Naive thymus-derived CD8-positive, alpha-beta T cell (primary cell): ENCODE measurements at places on chromosomes 6 and 20. TPM values are rescaled to one million over a fixed set of nuclear protein-coding genes. Genes with fewer than 3 reads are reported as not detected.

Gene PAX1
- not detected for polyA plus RNA-seq

Gene TCP11
- not detected for polyA plus RNA-seq

Gene MYL9
- polyA plus RNA-seq, result 0.05 TPM

Gene FAM209B
- polyA plus RNA-seq, result not detected

Gene HMGCLL1
- polyA plus RNA-seq, result not detected

Gene VSTM2L
- polyA plus RNA-seq, result not detected

Gene TAAR6
- polyA plus RNA-seq, result not detected

Gene XRN2
- polyA plus RNA-seq, result 77.3 TPM

Gene CAP2
- polyA plus RNA-seq, result not detected

Gene LGSN
- polyA plus RNA-seq, result not detected

Gene ECT2L
- polyA plus RNA-seq, result 0.05 TPM

GRCh38 chr6:161379834-161380582, 106.1 kb upstream of the AGPAT4 start:
- DNase-seq, result no peak

GRCh38 chr6:154594496-154595198, 84.2 kb upstream of the CNKSR3 start:
- no peak for DNase-seq

- peak; percentile 36 for DNase-seq
Measured at GRCh38 chr6:88870717-88871330, 92.6 kb downstream of the RNGTT start.

- DNase-seq, result no peak
Measured at GRCh38 chr20:24469116-24469893, at the start of gene SYNDIG1. Gene SYNDIG1, plus strand, starts transcription at chr20:24469629. Its CDS starts 73,469 bp downstream, at chr20:24543098.

DNA sequence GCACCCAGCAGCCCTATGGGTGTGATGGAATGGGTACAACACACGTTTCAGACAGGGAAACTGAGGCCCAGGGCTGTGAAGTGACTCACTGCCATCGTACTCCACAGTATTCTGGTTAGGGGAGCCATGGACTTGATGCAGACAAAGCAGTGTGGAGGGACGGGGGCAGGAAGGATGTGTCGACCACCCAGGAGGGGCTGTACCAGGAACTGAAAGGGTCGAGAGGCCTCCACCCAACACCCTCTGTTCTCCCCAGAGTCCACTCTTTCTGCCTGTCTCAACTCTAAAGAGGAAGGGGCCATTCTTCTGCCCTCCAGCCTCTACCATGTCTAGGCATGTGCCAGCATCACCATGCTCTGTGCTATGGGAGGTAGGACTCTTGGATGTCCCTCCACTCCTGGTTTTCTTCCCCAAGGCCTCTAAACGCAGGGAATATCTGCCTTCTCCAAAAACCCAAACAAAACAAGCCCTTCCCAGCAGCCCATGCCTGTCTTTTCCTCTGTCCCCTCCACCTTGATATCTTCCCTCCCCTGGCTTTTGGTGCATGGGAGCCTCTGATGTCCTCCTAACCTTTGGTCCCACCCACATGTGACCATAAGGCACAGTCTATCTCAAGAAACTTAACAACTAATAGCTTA, 7.4 kb downstream of the SLC22A1 start:
- no peak for DNase-seq

DNA sequence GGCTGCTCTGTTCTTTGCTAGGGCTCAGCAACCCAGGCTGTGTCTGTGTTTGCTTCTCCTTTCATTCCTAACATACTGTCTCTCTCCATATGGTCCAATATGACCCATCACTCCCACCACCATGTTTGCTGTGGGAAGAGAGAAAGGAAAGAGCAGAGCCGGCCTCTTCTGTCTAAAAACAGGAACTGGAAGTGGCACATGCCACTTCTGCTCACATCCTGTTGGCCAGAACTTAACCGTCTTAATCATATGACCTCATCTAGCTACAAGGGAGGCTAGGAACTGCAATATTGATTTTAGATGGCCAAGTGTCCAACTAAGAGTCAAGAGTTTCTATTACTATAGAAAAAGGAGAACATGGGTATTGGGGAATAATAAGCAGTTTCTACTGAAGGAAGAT, 212.5 kb upstream of the CHD6 start:
- DNase-seq, result no peak

- no peak for DNase-seq
Measured at GRCh38 chr6:16651871-16652270, 109.4 kb downstream of the ATXN1 start.

GRCh38 chr6:26525838-26526237, 12.3 kb upstream of the HMGN4 start:
- DNase-seq, result no peak

DNA sequence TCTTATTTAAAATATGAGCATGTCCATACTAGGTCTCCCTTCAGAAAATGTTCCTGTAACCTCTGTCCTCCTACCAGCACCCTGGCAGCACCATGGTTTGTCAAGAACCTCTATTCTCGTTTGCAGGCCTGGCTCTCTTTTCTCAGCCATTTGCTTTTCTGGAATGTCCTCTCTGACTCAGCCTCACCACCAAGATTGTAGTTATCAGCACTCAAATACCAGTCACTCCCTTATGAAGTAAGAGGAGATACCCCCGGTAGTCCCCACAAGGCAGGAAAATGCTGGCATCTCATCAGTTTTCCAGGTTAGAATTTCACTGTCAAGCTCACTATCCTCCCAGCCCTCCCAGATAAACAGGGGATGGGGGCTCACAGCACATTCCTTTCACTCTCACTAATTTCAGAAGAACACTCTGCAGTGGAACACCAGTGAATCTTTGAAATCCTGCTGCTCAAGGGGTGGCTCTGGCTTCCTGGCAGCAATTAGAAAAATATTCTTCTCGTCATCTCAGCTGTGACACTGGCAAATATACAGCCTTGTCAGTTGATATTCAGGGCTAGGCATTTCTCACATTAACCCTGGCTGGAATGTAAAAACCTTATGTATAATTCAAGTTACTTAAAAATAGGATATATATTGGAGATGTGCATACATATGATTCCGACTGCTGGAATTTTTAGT, 129.2 kb downstream of the TBX18 start:
- no peak for DNase-seq

- DNase-seq, result no peak
Measured at GRCh38 chr20:15603978-15604805, 969.1 kb downstream of the KIF16B start.

- DNase-seq, result no peak
Measured at GRCh38 chr6:34901930-34902329, 12.9 kb downstream of the ANKS1A start.

DNA sequence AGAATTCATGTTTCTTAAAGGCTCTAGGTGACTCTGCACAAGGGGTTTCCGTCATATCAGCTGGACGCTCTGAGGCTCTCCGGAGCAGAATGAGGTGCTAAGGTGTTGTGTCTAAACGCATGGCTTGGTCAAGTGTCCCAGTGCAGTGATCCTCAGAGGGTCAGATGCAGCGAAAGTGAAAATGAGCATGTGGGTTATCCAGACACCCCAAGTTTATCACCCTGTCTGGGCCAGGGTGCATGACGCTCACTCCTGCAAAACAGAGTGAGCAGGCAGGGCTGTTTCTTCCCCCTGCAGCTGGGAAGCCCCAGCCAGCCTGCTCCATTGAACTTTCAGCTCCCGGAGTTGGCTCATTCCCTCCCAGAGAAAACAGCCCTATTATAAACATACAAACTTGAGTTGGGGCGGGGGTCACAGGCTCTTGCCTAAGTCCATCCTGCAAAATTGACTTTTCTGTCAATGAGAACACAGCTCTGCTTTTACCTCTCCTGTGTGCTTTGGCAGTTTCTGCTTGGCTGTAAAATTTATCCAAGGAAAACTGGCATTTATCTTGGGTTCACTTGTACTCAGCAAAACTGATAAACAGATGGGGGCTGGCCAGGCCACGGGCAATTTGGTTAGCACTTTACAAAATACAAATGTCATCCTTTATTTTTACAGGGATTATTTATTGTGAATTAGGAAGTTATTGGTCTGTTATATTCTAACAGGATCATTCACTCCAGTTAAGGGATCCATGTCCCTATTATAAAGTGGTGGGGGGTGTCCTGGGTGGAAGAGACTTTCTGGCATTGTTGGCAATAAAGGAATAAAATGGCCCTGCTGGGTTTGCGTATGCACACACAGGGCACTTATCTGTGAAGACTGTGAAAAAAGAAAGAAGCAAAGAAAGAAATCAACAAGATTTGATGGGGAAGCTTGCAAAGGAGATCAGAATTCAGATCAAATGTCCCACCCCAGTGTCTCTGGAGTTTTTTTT, 154.9 kb downstream of the FOXA2 start:
- DNase-seq, result no peak

- DNase-seq, result no peak
Measured at GRCh38 chr6:122238861-122239260, 160.6 kb upstream of the HSF2 start.

DNA sequence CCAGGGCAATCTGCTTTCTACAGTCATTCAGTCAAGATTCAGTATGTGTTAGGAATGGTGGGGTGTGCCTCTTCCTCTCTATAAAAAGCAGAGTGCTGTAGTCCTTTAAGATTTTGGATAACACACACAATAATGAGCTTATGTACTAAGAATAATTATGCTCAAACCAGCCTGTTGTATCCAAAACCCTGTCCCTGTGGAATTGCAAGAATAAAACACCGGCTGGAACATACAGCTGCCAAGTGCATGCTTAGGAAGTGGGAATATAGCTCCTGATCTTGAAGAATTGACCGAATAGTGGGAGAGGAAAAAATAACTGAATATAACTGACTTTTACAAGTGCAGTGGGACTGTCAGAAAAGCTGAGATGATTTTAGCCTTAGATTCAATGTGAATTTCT, 979 bp upstream of the MOCS1 start:
- no peak for DNase-seq

GRCh38 chr6:145294942-145295341, 440.4 kb downstream of the EPM2A start:
- no peak for DNase-seq
